ENCODE measurements at places on chromosomes 6 and 20.

DNA sequence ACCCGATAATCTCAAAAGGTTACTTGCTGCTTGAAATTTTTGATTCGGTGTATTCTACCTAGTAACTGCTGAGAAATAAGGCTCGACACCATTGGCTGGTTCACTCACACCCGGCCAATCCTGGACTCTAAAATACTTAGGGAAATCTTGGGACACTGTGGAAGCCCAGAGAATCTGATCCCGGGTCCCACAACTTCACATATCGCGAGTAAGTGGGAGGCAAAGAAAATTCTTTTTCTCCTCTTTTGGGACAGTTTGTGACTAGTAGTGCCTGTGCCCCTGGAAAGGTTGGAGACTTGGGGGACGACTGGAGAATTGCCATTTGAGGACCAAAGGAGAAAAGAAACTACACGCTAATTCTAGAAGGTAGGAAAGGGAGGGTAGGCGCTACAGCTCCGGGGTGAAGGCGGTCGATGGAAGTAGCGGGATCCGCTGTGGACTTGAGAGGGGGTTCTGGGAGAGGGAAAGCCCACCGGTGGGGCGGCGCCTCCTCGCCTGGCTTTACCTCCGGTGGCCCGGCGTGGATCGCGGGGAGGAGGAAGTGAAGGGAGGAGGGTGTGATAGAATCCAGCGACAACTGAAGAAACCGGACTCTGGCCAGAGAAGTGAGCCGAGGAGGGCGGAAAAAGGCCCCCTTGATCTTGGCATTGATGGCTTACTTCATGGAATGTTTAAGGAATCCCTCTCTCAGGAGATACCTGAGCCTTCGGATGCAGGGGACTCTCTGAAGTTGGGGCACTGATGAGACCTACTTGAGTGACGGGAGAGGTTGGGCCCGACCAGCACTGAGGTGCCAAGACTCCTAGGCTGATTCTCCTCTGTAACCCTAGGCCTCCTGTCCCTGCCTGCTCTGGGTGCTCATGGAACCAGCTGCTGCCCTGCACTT, 18.8 kb upstream of the BTN3A3 start:
- peak; percentile 85 for DNase-seq

DNA sequence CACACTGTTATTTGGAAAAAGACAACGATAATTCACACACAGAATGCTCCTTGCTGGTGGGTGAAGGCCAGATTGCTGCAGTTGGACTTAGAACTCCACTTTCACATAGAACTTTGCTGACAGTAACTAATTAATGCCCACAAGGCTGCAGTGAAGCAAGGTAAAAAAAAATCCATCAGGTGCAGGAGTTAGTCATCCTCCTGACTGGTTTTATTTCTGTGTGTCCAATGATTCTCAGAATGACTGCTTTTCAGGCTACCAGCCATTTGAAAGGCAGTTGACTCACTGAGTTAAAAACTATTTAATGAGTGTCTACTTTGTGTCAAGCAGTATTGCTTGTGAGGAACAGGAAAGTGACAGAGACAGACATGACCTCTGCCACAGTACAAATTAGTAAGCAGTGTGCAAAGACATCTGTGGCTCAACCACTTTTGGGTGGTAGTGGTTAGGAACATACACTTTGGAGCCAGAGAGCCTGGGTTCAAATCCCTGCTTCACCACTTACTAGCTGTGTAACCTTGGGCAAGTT, 41.9 kb downstream of the ELOVL5 start:
- DNase-seq: no peak

- no peak for DNase-seq
Observed at GRCh38 chr6:52491203-52492069, 71.3 kb downstream of the EFHC1 start.

DNA sequence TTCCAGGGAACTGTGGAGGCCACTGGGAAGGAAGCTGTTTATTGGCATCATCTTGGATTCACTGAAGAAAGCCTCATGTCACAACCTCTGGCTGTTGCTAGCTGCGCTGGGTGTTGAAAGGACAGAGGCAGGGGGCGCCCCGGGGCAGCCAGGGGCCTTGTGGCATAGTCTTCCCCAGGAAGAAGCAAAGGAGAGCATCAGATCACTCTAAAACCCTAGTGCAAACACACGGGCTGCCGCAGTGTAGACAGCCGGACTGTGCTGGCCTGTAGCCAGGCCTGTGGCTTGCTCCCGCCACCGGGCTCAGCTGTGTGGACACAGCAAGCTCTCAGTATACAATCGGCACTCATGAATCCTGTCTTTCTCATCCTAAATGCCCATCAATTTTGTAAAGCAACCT, 23.8 kb upstream of the SMOC2 start:
- no peak for DNase-seq

GRCh38 chr20:5191829-5192569, 65.2 kb downstream of the CDS2 start:
- peak; percentile 80 for DNase-seq

DNA sequence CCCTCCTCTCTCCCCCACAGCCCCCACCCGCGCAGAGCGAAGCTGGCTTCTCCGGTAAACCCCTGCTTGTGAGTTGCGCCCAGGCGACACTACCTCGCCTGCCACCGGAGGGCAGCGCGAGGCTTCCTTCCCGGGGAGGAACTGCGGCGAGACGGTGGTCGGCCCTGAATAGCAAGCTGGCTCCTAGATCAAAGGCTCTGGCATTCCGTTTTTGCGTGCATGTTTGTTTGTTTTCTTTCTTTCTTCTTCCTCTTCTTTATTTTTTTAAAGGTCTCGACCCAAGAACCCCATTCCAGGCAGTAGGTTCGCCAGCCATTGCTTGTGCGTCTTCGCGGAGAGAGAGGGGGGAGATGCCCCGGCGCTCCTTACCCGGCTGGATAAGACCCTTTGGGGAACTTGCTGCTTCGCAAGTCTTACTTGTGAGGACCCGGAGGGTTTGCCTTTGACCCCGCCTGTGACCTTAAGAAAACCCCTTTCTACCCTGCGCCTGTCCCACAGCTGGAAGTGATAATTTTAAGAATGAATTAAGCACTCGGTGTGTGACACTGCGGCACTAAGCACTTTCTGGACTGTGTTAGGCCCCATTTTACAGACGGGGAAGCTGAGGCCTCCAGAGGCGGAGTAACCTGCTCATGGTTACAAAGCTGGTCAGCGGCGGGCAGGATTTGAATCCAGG, 92.7 kb upstream of the SIRPA start:
- peak; percentile 63 for DNase-seq

- DNase-seq: no peak
Observed at GRCh38 chr6:109671733-109672132, 19.3 kb downstream of the AK9 start.

- DNase-seq: no peak
Observed at GRCh38 chr6:87921034-87921433, 126.6 kb upstream of the SPACA1 start.

GRCh38 chr6:16756660-16757255, 4.5 kb downstream of the ATXN1 start:
- no peak for DNase-seq

DNA sequence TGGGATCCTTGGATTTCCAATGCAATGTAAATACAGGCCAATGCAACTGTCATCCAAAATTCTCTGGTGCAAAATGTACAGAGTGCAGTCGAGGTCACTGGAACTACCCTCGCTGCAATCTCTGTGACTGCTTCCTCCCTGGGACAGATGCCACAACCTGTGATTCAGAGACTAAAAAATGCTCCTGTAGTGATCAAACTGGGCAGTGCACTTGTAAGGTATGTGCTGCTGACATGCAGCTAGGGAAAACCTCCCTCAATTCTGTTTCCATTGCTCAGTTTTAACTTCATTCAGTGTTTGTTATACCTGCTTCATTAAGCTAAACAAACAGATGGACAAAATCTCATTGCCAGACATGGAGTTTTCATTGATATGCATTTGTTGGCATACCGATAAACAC, 397.1 kb downstream of the ARHGAP18 start:
- no peak for DNase-seq

- DNase-seq: peak; percentile 98
Observed at GRCh38 chr6:158751224-158751623, 67.9 kb downstream of the EZR start.

DNA sequence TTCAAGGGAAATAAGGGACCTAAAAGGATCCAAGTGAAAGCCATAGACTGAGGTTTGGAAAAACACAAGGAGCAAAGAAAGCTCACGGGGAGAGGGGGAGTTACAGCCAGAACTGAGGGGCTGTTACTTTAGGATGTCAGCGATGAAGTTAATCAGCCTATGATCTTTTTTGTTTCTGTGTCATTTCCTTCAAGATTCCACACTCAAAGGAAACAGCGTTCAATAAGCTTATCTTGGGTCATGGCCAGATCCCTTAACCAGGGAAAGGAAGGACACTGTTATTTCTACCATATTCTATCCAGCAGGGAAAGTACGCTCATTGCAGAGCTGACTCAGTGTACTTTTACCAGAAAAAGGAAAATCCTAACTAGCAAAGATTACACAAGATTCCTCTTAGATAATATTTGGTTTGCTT, 132.8 kb downstream of the PFDN4 start:
- DNase-seq: no peak

DNA sequence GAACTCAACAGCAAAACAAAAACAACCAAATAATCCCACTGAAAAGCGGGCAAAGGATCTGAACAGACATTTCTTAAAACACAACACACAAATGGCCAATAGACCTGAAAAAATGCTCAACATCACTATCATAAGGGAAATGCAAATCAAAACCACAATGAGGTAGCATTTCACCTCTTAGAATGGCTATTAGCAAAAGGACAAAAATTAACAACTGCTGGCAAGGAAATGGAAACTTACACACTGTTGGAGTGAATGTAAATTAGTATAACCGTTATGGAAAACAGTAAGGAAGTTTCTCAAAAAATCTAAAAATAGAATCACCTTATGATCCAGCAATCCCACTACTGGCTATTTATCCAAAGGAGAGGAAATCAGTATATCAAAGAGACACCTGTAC, 20.9 kb downstream of the FAM8A1 start:
- no peak for DNase-seq

DNA sequence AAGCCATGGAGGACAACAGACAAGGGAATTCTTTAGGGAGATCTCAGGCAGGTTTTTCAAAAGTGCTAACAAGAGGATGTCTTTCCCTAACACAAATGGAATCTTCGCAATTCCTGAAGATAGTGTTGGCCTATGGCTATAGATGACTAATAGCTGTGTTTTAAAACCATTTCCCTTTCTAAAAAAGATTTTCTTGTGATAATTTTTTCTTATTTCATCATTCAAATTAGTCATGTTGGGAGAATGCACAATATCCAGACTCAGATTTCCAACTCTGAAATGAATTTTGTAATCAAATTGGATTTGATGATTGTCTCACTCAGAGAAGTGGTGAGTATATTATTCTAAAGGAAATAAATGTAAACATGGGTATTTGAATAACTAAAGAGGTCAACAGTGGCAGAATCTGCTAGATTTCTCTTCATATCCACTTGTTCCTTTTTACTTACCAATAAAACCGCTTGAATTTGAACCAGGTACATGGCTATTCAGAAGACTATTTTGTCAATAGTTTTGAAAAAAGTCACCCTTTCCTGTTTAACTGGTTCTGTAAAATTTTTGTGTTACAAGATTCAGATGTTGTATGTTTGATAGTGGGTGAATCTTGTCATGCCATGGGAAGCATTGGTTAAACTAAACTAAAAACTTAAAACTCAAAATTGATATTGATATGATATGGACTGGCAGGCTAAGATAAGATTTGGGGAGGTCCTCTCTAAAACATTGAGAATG, 1223.7 kb upstream of the EYS start:
- no peak for DNase-seq

GRCh38 chr6:149306967-149307366, 10.5 kb upstream of the TAB2 start:
- DNase-seq: no peak

- DNase-seq: no peak
Observed at GRCh38 chr20:59428441-59429205, 128.2 kb downstream of the EDN3 start.

- no peak for DNase-seq
Observed at GRCh38 chr20:37839432-37839827, 63.5 kb upstream of the VSTM2L start.

DNA sequence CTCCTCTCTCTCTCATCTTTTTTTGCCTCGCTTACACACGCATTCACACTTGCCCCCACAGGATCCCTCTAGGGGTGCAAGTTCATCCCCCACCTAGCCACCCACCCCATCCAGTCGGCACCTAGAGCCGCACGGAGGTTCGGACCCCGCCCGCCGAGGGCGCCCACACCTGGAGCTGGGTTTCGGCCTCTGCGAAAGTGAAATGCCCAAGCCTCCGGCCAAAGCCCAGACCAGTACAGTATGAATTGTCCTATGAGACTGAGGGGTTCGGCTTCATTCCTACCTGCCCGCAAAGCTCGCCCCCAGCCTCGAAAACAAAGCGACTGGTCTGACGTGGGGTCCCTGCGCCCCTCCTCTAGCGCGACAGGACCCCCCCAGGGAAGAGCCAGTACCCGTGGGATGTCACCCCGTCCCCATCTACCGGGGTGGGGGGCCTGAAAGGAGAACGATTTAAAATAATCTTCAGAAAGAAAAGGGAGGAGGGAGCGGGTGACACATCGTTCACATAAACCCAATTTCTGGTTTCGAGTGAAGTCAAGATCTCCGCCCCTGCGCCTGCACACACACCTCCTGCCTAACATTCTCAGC, 1.5 kb downstream of the TFAP2A start:
- DNase-seq: no peak

DNA sequence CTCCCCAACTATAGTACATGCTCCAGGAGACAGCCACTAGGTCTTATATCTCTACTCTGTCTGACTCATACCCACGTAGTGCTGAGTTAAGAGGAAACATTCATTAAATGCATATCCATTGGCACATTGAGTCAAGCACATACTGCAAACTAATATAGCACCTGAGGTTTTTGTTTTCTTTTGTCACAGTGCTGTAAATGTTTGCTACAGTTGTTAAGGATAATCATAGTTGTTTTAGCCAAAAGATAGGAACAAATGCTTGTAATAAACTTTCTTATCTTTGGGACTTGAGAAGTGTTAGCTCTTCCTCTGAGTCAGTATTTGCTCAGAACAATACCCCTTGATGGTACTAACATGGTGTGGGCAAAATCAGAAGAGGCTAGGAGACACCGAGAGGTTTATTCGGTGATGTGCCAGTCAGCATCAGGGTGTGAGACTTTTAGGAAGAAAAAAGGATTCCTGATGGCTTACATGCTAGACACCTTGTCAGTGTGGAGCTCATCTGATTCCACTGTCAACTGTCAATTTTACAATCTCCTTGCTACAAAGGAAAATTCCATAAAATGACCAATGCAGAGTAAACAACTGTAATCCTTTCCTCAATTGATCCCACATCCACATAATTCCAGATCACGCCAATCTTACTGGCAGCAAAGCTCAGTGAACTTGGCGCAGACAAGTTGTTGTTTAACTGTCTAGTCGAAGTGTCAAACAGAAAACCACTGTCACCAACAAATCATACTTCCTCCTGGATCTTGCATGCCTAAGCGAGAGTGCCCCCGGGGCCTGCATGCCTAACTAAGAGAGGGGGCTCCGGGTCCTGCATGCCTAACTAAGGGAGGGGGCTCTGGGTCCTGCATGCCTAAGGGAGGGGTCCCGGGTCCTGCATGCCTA, 36.1 kb downstream of the ELOVL2 start:
- no peak for DNase-seq
